Left kidney (tissue), 8 donors: ENCODE measurements at places on chromosomes 1 and 21.

GRCh38 chr1:99266726-99267125 is 2.4 kb downstream of the PLPPR4 start:
- no peak for DNase-seq

GRCh38 chr1:247401310-247402119 is 14.5 kb upstream of the NLRP3 start:
- no peak for DNase-seq

- no peak for DNase-seq
These were observed 2.8 kb downstream of the RFX5 start for GRCh38 chr1:151344291-151344690.

GRCh38 chr21:43597052-43597451 is 62.2 kb downstream of the HSF2BP start:
- no peak for DNase-seq

DNA sequence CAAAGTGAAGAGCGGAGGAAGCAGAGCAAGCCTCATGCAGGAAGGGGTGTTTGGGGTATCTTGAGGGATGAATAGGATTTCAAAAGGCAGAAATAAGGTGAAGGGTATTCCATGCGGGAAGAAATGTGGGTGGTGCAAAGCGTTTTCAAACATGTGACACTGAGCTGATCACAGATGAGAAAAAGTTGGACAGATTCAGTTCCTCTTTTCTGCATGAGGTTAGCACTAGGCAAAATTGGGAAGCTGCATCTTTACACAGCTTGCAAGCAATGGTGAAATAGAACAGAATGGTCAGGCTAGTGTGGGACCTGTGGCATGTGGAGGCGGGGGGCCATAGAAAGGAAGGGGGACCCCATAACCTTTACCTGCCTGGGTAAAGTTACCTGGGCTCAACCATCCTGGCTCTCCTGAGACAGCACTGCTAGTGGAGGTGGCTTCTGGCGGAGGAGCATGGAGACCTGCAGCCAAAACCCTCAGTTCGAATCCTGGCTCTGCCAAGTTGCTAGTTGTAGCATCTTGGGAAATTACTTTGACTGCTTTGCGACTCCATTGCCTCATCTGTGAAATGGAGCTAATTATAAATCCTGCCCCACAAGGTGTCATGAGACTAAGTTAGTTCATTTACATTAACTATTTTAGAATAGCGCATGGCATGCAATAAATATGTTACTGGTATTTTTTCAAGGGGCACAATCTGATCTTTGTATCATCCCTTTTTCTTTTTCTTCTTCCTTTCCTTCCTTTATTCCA is 16.4 kb downstream of the KCNA10 start:
- DNase-seq: no peak

- DNase-seq: no peak
These were observed 156.0 kb downstream of the TGFB2 start for GRCh38 chr1:218501161-218501560.

DNA sequence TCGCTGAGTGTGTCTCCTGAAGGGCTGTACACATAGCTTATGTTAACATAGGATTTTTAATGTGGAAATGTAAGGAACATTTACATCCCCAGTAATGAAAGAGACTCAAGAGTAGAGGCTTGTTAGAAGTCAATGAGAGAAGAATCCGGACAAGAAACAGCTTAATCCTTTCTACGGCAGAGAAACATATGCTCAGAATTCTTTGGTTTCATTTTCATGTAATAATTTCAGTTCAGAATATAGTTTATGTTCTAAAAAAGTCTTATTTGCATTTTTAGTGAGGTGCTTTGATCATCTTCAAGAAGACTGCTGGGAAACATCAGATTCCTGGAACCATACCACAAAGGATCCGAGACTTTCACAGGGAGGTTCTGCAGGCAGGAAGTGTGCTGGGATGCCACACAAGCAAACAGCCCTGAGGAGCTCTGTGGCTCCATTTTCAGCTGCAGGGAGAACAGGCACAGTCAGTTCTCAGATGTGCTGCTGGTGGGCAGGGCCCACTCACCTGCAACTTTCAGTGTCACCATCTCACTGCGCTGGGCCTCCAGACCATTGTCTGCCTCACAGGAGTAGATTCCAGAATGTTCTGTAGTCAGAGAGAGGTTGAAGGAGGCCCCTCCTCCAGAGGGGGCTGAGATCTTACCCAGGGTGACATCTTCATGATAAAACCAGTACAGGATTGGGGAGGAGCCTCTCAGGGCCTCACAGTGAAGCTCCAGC is 28.4 kb downstream of the FCRL5 start:
- DNase-seq: no peak

GRCh38 chr1:5245348-5245747 is 590.9 kb downstream of the AJAP1 start:
- no peak for DNase-seq

- DNase-seq: no peak
These were observed 22.0 kb downstream of the COA6 start for GRCh38 chr1:234395297-234395696.

- DNase-seq: peak; percentile 93
These were observed 2.1 kb downstream of the EVA1B start for GRCh38 chr1:36321119-36321951.

GRCh38 chr21:24369746-24370145 is 1237.5 kb downstream of the MRPL39 start:
- DNase-seq: no peak

GRCh38 chr1:225888289-225888897 is 553 bp downstream of the LEFTY1 start:
- no peak for DNase-seq

GRCh38 chr21:33670076-33670978 is 28.0 kb downstream of the ITSN1 start:
- DNase-seq: no peak

DNA sequence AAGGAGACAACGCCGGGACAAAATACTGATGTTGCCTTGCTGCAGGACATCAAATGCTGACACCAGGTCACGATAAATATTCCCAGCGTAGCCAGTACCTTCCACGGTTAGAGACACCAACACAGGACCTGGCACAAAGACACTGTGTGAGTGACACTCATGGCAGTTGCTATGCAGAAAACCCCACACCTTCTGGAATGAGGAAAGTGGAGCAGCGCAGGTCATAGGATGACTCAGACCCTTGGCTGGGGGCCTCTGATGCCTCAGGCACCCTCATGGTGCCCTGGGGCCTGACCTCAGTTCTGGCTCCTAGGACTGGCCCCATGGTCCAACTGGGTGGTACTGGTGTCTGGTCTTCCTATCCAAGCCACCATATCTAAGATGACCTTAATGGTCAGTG is 7.0 kb downstream of the DCST2 start:
- no peak for DNase-seq

DNA sequence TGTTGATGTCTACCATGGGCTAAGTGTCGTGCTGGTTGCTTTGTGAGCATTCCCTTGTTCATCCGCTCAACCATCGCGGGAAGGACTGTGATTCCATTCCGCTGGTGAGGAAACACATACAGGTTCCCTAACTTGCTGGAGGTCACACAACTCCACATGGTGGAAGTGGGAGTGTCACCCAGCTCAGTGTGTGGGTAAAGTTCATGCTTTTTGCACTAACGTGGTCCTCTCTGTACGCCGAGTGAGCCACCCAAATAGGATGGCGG is 4.0 kb upstream of the CLDN19 start:
- no peak for DNase-seq

- peak; percentile 46 for DNase-seq
These were observed 69.6 kb downstream of the SDCCAG8 start for GRCh38 chr1:243325305-243325890.

DNA sequence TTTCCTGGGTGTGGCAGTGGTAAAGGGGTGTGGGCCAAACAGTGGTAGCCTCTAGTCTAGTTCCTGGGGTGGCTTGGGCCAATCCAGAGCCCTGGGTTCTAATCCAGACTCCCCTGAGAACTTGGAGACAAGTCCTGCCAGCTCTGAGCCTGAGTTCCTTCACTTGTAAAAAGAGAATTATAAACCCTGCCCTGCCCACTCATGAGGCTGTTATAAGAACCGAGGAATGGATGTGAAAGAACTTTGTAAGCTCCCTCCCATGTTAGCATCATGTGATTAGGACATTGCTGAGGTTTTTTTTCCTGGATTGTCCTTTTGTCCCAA is 131.0 kb downstream of the RRAGC start:
- DNase-seq: no peak

DNA sequence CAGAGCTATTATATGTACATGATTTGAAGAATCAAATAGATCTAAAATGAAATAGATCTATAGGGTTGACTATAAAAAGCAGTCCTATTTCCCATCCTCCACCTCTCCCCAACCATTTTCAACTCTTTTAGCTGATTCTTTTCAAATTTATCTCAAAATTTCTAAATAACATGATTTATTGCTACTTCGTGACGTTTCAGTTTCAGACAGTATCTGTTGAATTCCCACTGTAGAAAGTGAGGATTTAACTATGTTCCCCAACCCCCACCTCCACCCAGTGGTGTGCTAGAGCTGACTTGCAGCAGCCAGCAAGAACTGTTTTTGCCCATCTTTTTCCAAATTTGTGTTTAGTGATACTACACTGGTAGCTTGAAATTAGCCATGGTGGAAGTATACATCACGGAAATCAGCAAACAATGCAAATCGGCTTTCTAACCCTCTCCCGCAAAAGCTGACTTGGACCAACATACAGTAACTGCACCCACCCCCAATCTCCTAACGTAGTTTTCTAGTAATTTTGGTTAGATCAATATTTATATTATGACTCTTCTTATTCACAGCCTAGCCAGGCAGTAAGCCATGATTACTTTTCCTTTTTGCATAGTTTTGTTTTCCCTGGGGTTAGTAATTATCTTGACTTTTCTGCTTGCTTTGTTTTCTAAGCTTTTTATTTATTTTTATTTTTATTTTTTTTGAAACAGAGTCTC is 10.9 kb downstream of the SEMA4A start:
- no peak for DNase-seq

- no peak for DNase-seq
These were observed at the start of gene RAB7B for GRCh38 chr1:206002871-206003801. RAB7B (minus strand) TSS chr1:206003395; CDS start chr1:205994135, 9,260 bp downstream.
